ENCODE measurements at places on chromosomes 7 and 10.
A peak's percentile ranks its signal among the peaks of the same experiment; 100 is the strongest.

- no peak for DNase-seq
These were observed 514.2 kb downstream of the TFEC start for GRCh38 chr7:115516341-115516740.

GRCh38 chr7:125506331-125506730 is 576.7 kb upstream of the POT1 start:
- DNase-seq, result no peak

DNA sequence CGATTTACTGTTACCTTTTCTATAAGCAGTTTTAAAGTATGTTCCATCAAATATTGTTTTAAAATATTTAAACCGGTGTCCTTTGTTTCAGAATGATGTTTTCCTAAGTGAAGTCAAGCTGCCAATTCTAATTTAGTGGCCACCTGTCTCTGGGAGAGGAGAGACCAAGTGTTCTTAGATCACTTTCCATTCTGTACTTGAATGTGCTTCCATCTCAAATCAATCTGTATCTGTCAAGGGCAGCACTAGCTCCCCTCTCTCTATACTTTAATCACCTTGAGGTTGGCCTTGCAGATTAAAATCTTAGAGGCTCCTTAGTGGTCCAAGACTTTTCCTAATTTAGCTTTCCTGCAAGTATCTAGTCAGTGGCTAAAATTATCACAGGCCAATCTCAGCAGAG is 49.6 kb downstream of the LGI1 start:
- DNase-seq, result no peak

DNA sequence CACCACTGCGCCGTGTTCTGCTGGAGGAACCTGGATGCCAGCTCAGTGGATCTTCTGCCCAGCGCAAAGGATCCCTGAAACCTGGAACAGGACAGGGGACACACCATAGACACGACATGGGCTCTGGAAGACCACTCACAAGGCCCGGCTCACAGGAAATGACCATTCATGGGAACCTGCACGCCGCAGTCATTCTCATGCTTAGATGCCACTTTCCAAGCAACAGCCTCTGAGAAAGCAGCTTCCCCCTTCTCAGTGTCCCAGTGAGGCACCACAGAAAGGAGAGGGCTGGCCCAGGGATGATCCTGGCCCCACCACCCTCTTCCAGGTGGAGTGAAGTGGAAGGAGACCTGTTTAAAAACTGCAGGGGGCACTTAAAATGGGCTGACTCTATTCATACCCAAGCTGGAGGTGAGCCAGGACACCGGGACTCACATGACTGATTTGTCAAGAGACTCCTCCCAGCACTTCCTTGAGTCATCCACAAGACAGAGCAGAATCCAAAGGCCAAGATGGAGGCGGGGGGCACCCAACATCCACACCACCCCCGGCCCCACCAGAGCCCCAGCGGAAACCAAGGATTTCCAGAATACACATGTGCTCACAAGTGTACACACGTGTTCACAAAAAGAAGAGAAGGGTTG is 11.2 kb downstream of the CTBP2 start:
- DNase-seq, result peak; percentile 41

DNA sequence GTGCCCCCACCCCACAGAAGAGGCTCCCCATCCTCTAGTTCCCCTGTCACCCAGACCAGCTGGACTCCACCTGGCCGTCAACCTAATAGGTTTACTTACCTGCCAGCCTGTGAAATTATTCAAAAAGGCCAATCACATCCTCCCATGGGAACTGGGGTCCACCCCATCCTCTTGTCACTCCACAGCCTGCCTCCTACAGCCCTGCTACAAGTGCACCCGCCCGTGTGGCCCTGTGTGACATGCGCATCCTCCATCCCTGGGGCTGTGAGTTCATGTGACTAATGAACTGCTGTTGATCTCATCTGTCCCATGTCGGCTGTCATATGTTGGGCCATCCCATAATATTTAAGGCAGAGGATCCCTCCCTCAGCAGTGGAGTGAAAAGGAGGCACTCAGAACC is 39.4 kb downstream of the AOC1 start:
- DNase-seq, result no peak

DNA sequence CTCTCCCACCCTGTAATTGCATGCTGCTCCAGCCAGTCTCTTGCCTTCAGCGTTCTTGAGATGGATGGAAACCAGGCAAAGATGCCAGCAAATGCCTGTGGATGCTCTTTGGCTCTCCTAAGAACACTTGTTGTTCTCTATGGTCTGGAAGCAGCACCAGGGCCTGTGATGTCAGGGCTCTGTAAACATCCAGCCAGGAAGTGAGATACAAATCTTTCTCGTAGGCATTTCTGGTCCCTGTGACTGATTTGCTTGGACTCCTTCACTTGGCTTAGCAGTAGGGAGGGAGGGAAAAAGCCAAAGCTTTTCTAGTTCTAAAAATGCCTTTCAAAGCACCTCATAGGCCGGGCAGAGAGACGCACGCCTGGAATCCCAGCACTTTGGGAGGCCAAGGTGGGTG is 201.3 kb downstream of the REEP3 start:
- DNase-seq, result no peak

Data from fibroblast of the conjunctiva (primary cell).